Colonic mucosa (tissue), 4 donors: ENCODE measurements at places on chromosomes 6 and 20. TPM values are rescaled to one million over a fixed set of nuclear protein-coding genes. Genes with fewer than 3 reads are reported as not detected.

The DPPA5 gene
- not detected for total RNA-seq

The ZNF165 gene
- total RNA-seq = 5.3 TPM

DNA sequence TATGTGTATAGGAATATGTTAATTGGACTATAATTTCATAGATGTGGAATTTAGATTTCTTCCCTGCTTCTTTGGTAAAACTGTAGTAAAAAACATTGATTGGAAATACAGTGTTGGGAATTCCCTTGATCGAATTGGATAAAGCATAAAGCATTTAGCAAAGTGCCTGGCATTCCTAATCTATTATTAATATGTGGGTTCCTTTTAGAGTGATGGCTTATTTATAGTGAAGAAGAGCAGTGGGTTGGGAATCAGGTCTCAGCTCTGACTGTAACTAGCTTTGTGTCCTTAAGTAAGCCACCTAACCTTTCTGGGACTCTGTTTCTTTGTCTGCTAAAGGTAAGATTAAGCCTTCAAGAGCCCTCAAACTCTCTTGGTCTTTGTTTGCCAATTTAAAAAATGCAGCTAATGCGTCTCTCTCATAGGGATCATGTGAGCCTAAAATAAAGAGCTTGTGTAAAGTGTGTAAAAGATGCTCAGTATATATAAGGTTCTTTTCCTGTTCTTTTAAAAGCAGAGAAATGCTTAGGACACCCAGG is 53.3 kb downstream of the KCNS1 start:
- no peak for DNase-seq

DNA sequence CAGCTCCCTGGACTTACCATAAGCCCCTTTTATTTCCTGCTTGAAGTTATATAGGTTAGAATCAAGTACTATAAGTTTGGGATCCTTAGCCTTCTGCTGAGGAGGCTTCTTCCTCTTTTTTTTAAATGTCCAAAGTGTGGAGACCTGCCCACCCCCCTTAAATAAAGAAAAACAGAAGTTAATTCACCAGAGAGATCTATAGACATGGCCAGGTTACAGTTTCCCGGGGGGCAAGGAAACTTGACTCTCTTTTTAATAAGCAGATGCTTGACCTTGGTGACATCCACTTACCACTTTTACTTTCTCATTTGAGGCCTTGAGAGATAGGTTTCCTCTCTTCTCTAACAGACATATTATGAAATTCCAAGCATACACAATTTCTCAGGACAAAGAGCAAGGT is 88.3 kb downstream of the BMP2 start:
- DNase-seq = no peak
